ENCODE measurements at places on chromosomes 6 and 20.

- DNase-seq: no peak
These were observed 34.9 kb downstream of the ERMARD start for GRCh38 chr6:169786349-169786748.

- no peak for DNase-seq
These were observed 87.5 kb downstream of the DACT2 start for GRCh38 chr6:168232062-168232461.

DNA sequence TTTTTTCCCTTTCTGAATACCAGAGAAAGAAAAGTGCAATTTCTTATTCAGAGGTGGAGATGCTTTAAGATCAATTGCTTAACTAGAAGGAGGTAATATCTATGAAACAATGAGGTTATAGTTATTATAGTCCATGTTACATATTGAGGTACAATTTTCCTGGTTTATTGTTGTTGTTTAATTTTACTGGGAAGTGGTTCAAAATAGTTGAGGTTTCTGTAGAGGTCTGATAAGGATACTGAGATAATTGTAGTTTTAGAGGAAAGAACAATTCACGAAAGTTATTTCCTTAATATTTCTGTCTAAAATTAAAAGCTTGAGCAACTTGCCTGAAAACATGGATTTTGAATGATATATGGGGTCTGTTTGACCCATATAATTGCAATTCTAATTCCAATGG is 51.4 kb downstream of the DOK5 start:
- DNase-seq: no peak

DNA sequence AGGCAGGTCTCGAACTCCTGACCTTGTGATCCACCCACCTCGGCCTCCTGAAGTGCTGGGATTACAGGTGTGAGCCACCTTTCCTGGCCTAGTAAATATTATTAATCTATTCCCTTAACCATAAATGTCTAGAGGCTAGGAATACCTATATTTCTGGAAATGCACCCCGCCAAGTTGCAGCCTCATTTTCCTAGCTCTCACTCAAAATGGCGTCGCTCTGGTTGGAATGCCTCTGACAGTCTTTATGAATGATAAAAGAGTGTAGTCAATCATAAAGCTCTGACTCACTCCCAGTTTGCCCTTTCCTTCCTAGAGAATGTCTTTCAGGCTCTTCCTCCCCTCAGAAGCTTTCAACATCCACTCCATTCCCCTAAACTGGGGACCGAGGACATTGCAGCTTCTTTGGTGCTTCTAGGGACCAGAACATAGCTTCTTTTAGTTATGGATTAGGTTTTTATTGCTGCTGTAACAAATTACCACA is 14.1 kb upstream of the TRIM26 start:
- no peak for DNase-seq

DNA sequence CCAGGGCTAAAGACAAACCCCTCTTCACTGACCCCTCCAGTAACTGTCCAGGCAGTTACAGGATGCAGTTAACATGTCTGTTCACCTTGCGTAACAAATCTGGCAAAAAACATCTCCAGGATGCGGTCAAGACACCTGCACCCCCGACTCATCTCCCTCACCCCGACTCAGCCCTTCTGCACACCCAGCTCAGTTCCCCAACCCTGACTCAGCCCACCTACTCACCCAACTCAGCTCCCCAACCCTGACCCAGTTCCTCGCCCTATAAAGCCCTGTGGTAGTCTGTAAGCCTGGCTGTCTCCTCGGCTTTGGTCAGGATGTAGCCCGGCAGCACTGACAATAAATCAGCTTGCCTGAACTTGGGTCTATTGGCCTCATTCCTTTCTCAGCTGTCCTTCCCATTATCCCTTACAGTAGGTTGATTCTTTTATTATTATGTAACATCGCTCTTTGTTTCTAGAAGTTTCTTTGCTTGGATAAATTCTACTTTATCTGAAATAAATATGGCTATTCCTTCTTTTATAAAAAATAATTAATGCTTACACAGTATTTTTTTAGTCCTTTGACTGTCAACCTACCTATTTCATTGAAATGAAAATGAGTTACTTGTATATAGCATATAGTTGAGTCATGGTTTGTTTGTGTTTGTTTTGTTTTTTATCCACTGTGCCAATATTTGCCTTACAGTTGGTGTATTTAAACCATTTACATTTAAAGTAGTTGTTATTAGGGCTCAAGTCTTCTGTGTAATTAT is 12.9 kb upstream of the ADTRP start:
- no peak for DNase-seq

- no peak for DNase-seq
These were observed 18.2 kb upstream of the LAMP5 start for GRCh38 chr20:9496155-9496554.

DNA sequence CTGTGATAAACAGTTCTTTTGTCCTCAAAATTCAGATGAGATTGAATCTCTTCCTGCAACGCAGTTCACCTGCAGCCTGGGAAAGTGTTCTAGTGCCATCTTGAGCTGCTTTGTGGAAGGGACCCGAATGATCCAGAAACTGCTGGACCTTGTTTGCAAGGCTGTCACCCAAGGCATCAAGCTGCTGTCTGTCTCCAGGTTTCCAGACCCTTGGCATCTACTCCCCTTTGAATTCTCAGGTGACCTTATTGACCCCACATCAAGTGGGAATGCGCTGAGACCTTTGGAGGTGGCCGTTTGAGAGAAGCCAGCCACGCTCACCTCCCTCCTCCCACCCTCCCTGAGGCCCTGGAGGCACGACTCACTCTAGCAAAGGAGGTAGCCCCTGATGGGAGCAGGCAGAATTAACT is 112.5 kb downstream of the EDN3 start:
- no peak for DNase-seq

GRCh38 chr6:131949620-131949908 is 1.6 kb downstream of the CCN2 start:
- no peak for DNase-seq

- DNase-seq: no peak
These were observed 166.1 kb downstream of the HS3ST5 start for GRCh38 chr6:114176726-114177125.

- no peak for DNase-seq
These were observed 51.2 kb downstream of the CRYBG1 start for GRCh38 chr6:106411643-106412200.

GRCh38 chr6:166573511-166574216 is 12.8 kb downstream of the RAMACL start:
- DNase-seq: no peak

DNA sequence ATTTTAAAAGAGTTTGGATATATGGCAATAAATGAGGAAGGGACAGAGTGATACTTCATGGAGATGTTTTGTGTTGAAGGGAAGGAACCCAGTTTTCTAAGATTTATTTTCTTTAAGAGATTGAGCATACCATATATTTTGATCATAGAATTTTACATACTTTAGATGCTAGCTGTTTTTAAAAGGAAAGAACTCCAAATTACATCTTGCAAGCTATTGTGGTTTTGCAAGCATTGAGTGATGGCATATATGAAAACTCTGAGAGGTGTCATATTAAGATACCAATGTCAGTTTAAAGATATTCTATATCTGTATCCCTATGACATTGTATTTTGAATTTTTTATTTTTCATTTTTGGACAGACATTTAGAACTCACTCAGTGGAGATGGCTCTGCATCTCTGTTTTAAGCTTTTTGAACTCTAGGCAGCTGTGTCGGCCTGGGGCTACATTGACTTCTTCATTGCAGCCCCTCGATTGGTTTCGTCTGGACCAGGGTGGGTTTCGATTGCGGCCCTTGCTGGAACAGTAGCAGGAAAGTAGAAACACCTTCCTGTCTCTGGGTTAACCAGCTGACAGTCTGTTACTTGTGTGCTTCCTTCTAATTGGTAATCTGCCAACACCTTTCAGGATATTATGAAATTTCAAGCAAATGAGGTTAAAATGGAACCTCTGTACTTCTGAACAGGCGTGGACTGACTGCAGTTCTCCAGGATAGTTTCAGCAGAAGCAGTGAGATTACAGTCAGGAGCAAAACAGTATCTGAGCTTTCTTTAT is 14.0 kb downstream of the IGF2R start:
- no peak for DNase-seq

DNA sequence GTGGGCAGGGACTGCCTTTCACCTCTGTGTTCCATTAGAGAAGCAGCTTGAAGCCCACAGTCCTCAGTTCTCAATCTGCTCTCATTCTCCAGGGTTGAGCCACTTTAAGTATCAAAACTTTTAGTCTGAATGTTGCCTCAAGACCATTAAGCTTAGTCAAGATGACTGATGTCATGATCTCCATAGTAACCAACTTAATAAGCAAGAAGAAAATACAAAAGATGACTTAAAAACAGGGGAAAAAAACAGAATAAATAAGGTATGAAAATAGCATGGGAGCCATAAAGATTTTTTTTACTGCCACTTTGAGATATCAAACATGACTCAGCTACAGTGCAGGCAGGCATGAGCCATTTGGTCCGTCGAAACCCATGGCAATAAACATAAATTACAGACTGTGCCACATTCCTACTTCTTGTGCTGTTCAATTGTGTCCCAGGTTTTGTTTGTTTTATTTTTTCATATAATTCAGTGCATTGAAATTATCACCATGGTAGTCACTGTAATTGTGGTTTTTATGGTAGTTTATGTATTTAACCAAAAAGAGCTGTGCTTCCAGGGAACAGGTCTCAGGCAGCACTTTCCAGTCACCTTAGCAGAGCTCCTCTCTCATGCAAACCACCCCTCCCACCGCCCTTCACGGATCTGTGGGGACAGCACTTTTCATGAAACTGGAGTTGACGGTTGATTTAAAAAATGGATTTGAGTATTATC is 156.5 kb upstream of the INSM1 start:
- no peak for DNase-seq

DNA sequence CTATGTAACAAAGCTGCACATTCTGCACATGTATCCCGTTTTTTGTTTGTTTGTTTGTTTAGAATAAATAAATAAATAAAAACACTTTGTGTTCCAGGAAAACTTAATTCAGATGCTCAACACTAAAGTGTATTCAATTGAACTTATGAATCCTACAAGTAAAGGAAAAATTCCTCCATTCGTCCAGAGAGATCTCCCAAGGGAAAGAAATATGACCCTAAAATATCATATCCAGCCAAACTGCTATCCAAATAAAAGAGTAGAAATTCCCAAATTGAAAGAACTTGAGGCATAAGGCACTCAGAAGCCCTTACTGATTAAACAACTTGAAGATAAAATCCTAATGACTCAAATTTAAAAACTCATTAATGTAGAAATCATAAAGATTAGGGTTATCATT is 90.4 kb downstream of the MOXD1 start:
- no peak for DNase-seq

DNA sequence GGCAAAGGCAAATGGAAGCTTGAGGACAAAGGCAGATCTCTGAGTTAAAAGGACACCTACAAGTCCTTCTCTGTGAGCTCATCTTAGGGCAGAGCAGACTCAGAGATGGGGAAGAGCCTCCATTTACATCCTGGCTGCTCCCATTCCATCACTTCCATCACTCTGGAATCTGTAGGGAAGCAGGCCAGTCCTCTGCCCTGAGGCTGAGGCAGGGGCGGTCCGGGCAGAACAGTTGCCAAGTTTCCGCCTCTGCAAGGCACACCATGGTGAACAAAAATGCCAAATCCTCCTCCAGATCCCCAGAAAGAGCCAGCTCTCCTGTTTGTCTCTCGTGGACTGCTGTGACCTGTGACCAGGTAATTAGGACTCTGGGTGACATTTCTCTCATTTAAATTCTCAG is 209.6 kb upstream of the SSTR4 start:
- no peak for DNase-seq

DNA sequence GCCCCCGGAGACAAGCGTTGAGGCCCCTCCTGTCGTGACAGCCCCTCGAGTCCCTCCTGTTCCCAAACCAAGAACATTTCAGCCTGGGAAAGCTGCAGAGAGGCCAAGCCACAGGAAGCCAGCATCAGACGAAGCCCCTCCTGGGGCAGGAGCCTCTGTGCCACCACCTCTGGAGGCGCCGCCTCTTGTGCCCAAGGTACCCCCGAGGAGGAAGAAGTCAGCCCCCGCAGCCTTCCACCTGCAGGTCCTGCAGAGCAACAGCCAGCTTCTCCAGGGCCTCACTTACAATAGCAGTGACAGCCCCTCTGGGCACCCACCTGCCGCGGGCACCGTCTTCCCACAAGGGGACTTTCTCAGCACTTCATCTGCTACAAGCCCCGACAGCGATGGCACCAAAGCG is 72.4 kb downstream of the SERAC1 start:
- no peak for DNase-seq

DNA sequence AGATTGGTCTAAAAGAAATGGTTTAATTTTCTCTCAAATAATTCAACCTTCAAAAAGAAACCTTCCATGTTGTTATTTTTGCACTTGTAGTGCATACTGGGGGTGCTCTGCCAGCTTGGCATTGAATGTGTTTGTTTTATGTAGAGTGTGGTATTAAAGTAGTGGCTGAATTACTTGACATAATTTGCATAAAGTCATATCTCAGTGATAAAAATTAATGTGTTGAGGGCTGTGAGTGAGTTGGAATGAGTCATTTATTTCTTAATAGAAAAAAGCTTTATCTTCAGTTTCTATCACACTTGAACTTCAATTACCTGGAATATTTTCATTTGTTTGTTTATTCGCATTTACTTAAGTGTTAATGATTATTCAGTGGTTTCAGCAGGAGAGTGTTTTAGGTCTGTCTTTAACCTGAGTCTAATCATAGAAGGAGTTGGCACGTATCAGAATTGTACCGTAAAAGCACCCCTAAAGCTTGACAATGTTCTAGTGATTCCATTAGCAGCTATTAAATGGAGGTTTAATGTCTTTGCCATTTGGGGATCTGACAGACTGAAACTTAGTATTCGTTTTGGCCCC is 801.2 kb upstream of the FLRT3 start:
- DNase-seq: no peak

GRCh38 chr6:1191141-1191630 is 120.7 kb upstream of the FOXQ1 start:
- DNase-seq: no peak

- no peak for DNase-seq
These were observed 45.5 kb downstream of the LRFN2 start for GRCh38 chr6:40541556-40542174.

DNA sequence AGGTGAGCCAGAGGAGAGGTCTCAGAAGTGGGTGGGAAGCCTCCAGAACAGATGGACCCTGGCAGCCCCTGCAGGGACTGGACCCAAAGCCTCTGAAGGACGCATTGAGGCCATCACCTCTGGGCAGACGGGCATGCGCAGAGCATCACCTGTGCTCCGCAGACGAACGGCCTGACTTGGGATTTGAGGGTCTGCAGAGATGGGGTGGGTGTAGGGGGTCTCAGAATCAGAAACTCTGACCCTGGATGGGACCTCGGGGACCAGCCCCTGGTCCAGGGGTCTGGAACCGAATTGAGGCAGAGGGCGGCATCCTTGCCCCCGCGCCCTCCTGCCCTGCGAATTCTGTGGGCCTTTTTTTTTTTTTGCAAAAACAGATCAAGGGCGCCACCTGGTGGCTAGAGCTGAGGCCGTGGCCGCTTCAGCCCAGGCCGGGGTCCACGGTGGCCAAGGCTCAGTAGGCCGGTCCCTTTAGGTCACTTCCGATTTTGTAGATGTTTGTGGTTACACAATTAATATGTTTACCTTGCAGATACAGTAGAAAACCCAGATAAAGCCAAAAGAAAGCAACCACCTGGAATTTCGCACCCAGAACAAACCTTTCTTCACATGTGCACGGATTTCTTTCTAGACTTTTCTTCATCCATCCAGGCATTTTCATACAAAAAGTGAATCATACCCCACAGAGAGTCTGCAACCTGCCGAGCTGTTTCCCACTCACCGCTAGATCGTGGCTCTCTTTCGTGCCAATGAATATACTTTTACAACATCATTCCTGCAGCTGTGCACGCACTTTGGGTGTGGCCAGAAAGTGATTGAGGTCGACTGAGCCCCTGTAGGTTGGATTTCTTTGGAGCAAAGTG is 25.9 kb downstream of the ZBP1 start:
- peak; percentile 30 for DNase-seq

GRCh38 chr6:120348926-120349325 is 985.4 kb downstream of the TBC1D32 start:
- no peak for DNase-seq

Data from stimulated activated naive CD4-positive, alpha-beta T cell treated with Interleukin-2 at 50 U/mL for 16 hours (primary cell).